ENCODE measurements at places on chromosomes 4 and X.

DNA sequence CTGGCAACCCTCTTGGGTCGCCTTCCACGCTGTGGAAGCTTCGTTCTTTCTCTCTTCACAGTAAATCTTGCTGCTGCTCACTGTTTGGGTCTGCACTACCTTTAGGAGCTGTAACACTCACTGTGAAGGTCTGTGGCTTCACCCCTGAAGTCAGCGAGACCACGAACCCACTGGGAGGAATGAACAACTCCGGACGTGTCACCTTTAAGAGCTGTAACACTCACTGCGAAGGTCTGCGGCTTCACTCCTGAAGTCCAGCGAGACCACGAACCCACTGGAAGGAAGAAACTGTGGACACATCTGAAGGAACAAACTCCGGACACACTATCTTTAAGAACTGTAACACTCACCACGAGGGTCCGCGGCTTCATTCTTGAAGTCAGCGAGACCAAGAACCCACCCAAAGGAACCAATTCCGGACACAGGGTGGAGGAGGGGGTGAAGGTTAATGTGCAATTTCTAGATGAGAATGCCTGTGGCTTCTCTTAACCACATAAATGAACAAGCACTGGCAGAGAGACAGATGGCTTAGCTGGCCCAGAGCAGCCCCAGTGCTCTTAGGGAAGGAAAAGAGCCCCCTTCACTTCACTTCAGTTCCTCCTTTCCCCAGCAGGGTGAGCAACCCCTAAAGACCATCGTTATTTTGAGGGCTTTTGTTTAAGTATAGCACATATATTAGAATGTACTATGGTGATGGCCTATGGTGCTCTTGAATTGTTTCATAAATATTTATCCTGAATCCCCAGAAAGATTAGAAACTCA is 73.0 kb downstream of the LUZP4 start:
- DNase-seq = no peak

DNA sequence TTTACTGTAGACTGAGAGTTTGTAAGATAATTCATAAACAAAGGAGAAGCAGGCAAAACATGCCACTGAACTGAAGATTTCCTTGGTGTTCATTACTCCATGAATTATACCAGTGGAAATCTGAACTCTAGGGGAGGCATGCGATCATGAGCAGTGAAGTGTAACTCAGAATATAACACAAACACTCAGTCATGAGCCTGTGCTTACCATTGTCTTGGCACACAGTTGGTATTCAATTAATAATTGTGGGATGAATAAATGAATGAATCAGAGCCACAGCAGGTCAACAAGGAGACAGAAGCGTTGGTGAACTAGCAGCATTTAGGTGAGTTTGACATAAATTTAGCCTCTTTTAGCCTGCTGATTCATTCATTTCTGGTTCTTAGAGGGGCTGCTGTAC is 263.5 kb upstream of the DKK2 start:
- no peak for DNase-seq

DNA sequence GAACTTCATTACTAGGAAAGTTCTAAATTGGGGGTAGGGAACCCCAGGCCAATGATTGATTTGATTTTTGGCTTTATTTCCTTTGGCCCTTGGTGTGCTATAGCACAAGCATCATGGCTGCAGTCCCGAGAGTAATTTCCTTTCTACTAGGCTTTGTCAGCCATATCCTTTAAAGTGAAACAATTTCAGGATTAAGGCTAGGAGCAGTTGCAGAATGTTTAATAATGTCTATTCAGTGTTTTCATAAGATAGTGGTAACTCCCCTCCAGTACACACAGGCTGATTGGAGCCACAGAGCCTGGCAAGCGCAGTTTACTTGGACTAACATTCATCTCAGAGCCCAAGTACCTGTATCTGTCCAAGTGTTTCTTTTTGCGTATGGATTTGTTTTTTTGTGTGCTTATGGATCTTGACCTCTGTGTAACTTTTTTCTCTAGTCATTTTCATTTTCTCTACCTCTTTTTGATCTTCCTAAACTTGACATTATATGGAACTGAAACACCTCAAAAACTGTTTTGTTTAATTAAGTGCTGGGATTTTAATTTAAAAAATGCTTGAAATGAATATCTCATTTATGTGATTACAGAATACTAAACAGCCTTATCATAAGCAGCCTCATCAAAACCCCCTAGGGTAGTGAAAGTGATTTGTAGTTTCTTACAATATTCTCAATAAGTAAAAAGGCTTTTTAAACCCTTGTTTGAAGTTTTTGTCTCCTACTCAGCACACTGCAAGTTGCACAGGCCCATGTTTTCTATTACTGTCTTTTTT is 7.5 kb downstream of the STIM2 start:
- no peak for DNase-seq

DNA sequence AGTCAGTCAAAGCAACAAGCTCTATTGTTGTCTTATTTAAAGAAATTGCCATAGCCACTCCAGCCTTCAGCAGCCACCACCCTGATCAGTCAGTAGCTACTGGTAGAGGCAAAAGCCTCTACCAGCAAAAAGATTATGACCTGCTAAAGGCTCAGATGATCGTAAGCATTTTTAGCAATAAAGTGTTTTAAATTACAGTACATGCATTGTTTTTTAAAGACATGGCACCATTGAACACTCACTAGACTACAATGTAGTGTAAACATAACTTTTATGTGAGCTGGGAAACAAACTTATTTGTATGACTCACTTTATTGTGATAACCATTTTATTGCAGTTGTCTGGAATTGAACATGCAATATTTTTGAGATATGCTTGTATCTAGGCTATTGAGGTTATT is 32.3 kb upstream of the DYNLT3 start:
- no peak for DNase-seq

GRCh38 chr4:24979554-24979953 is 51.2 kb downstream of the LGI2 start:
- DNase-seq = no peak

DNA sequence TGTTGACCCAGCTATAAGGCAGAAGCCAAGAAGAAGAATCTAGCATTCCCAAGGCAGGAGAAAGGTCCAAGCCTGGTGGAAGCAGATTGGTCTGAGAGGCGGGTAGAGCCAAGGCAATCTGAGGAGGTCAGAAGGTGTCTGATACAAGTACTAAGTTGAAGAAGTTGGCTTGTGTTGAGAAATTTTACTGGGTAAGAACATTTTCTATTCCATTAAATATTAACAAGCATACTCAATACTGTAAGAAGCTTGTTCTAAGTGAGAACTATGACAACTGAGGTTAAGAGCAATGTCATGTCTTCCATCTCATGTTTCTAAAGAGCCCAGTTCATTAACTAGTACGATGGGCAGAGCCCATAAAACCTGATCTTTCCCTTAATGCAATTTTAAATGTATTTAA is 75.0 kb downstream of the FAM13A start:
- DNase-seq = no peak

- no peak for DNase-seq
These were observed 13.3 kb downstream of the SLC2A9 start for GRCh38 chr4:10007793-10008608.
